ENCODE measurements at places on chromosomes 12 and 14. TPM values are rescaled to one million over a fixed set of nuclear protein-coding genes. Genes with fewer than 3 reads are reported as not detected.

GRCh38 chr14:51723990-51724389 is 72.3 kb downstream of the FRMD6 start:
- DNase-seq = no peak

The CCDC177 gene
- not detected for total RNA-seq

DNA sequence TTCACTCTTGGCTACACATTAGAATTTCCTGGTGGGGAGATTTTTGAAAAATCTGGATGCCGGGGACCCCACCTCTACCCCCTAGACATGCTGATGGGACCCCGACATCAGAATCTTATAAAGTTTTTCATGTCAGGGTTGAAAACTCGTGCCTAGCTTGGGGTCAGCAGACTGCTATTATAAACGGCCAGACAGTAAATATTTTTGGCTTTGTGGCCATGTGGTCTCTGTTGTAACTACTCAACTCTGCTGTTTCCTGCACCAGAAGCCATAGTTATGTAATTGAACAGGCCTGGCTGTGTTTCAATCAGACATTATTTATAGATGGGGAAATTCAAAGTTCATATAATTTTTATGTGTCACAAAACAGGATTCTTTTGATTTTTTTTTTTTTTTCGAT is 41.6 kb downstream of the ACACB start:
- peak; percentile 20 for DNase-seq

DNA sequence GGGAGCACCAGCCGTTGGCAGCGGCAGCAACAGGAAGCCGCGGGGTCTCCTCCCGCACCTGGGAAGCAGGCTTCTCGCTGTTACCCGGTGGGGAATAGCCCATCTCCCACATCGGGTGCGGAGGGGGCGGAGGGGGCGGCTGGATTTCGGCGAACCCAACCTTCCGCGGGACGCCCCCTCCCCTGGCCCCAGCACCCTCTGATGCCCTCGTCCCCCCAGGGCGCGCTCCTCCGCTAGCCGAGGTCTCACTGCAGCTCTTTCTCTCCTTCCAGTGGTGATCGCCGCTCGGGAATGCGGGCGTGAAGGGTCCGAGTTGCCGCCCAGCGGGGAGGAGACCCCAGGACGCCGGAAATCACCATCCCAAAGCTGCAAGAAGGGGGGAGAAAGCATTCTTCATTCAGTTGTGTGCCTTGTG is 303 bp downstream of the SAMD4A start:
- no peak for DNase-seq

DNA sequence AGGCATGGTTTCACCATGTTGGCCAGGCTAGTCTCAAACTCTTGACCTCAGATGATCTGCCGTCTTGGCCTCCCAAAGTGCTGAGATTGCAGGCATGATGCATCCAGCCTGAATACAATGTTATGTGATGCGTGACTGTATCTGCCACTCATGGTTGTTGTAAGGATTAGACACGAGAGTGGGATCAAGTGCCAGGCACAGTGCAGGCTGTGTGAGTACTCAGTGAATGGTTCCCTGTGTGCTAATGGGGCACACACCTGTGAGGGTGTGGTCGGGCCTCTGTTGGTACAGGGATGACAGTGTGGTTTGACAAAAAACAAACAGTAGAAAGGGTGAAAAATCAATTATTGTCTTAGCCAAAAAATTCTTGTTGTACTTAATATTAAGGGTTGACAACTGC is 61.8 kb downstream of the TECPR2 start:
- peak; percentile 39 for DNase-seq

- no peak for DNase-seq
These were observed 130.9 kb downstream of the NDUFA12 start for GRCh38 chr12:94872671-94872970.

DNA sequence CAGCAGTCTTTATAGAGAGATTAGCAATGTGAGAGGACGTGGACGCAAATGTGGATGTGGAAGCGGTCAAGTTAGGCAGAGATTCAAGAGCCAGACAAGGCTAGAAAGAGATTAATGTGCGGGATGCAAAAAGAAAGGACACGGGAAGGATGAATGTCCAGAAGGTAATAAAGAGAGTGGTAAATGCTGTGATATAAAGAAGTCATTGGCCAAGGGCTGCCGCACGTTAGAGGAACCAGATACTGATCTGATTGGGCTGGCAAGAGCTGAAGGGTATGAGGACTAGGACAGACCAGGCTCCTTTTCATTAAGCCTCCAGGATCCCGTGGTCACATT is 59.5 kb downstream of the DHRS2 start:
- DNase-seq = no peak

DNA sequence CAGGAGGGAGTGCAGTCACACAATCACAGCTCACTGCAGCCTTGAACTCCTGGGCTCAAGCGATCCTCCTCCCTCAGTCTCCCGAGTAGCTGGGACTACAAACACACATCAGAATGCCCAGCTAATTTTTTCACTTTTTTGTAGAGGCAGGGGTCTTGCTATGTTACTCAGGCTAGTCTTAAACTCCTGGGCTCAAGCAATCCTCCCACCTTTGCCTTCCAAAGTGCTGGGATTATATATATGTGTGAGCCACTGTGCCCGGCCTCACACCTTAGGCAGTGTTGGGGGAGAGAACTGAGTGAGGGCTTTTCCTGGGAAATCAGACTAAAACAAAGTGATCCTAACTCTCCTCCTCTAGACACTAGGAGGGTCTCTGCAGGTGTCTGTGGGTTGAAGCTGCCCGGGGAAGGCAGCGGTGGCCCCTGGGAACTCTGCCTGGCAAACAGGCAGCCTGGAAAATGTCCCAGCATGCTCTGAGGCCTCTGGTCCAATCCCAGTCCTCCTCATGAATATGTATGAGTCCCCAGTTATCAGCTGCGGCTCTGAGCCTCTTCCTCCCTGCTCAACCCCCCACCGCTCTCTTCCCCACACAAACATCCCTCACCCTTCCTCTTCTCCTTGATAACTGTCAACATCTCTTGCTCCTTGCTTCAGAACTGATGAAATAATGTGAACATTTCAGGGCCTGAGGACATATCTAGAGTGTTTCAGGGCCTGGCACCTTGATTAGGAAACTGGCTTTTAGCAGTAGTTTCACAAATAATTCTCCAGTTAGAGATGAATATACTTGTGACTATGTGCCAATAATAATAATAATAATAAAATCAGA is 7.9 kb upstream of the NAA25 start:
- peak; percentile 88 for DNase-seq

The ZNF384 gene
- total RNA-seq = 39.3 TPM

DNA sequence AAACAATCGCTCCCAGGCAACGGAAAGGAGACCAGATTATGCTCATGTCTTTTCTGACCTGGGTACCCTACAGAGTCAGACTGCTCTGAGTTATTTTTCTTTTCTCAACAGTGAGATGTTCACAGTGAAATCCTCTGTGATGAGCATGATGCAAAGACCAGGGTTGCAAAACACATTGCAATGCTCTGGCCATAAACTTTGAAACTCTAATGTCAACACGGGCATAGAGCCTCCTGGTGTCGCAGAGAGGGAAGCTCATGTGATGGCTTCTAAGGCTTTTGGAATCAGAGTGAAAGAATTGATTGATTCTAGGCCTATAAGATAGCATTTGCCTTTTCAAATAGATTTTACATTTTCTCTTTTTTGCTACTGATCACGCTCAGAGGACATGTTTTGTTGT is 193.4 kb downstream of the RASSF9 start:
- DNase-seq = no peak

- no peak for DNase-seq
These were observed 50.3 kb upstream of the SRSF5 start for GRCh38 chr14:69716478-69717187.

DNA sequence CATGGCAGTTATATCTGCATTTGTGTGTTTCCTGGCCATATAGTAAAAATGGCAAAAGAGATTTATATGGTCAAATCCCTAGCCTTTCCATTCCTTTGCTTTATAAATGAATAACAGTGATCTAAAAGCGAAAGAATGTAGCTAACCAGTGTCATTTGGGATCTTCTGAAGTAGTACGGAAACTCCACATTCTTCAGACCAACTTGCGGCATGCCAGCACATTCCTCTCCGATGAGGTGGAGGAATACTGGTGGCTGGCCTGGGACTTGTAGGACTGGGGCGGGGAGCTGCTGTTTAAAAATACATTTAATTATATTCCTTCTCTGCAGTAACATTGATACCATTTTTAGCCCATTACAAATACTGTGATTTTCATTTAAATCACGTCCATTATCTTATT is 85.3 kb downstream of the SAMD4A start:
- no peak for DNase-seq

DNA sequence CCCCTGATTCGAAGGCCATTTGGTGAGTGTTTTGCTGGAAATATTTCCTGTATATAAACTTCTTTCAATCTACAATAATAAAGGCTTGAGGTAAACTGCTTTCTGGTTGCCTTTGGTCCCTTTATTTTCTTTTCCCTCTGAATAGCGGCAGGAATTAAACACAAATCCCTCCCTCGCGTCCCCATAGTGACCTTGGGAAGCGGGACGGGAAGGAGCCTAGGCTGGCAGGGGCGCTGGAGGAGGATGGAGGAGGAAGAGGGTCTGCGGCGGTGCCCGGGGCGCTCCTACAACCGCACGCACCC is 2.0 kb downstream of the DIO3 start:
- DNase-seq = no peak

The AGAP2 gene
- total RNA-seq = 2.1 TPM

All from mesenteric fat pad (tissue), 1 donor.